ENCODE measurements at places on chromosomes 4 and X.

- no peak for DNase-seq
Measured at GRCh38 chr4:52714597-52715254, 36.5 kb downstream of the ERVMER34-1 start.

GRCh38 chrX:7372825-7373525, 225.0 kb upstream of the PUDP start:
- no peak for DNase-seq

DNA sequence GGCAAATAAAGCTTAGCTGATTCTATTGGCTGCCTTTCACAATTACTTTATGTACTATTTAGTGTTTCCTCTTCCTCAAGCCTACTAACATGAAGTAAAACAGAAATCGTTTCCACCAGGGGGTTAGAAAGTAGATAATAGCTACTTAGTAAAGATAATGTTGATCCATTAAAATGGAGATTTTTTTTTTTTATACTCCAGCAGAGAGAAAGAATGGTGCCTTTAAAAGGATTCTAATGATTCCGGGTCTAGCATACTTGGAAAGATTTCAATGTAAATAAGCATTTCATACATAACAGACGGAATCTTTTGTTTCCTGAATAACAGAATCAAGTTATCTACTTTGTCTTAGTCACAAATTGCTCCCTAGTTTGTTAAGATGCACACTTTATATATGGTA, 37.1 kb downstream of the GK start:
- DNase-seq, result no peak

GRCh38 chr4:99157478-99157935, 13.4 kb upstream of the ADH4 start:
- DNase-seq, result no peak

DNA sequence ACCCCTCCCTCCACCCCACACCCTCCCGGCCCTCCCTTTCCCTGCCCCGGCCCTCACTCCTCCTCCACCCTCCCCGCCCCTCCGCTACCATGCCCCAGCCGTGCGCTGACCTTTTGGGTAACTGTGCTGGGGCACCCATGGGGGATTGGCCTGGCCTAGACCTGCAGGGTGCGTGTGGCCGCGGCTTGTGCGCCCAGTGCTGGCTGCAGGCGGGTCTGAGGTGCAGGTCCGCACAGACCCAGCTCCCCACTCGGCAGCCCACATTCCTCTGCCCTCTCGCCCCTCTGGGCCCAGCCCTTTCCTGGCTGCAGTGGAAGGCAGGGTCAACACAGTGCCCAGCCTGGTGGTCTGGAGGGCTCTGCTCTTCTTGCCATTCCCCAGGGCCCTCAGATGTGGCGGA, 24.7 kb downstream of the FGFRL1 start:
- DNase-seq, result no peak

- DNase-seq, result no peak
Measured at GRCh38 chr4:7352486-7352885, 82.2 kb downstream of the PSAPL1 start.

DNA sequence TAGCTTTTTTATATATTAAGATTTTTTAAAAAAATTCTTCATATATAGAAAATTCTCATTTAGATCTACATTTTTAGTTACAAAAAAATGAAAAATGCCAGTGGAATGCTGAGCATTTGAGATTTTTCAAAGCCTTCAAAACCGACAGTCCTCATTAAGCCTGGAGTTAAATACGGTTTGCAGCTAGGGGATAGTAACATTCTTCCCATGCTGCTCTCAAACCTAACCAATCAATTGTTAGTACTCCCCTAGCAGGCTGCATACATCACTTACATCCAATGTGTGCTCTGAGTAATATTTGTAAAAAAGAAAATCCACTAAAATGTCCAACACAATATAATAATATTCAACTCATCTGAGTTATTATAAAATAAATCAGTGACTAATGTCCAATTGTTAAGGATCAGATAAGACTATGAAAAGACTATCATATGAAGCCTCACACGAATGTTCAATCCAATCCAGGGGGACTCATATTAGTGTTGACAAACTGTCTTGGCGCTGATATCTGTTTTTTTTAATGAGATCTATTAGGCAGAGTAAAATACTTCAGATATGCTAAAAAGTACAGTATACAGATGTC, 227.6 kb upstream of the MAB21L2 start:
- DNase-seq, result no peak

DNA sequence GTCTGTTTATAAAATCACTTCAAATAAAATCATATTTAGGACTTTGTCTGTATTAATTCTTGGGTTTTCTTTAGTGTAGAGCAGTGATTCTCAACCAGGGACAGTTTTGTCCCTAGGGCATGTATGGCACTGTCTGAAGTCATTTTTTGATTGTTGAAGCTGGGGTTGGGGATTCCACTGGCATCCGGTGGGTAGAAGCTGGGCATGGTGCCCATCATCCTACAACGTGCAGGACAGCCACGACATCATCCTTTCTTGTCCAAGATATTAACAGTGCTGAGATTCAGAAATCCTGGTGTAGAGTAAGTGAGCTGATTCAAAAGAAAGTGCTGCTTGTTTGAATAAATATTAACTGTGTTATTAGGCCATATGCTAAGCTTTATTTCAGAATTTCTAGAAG, 28.6 kb downstream of the DCLK2 start:
- DNase-seq, result no peak

GRCh38 chr4:151331276-151332042, 6.1 kb upstream of the SH3D19 start:
- DNase-seq, result no peak

DNA sequence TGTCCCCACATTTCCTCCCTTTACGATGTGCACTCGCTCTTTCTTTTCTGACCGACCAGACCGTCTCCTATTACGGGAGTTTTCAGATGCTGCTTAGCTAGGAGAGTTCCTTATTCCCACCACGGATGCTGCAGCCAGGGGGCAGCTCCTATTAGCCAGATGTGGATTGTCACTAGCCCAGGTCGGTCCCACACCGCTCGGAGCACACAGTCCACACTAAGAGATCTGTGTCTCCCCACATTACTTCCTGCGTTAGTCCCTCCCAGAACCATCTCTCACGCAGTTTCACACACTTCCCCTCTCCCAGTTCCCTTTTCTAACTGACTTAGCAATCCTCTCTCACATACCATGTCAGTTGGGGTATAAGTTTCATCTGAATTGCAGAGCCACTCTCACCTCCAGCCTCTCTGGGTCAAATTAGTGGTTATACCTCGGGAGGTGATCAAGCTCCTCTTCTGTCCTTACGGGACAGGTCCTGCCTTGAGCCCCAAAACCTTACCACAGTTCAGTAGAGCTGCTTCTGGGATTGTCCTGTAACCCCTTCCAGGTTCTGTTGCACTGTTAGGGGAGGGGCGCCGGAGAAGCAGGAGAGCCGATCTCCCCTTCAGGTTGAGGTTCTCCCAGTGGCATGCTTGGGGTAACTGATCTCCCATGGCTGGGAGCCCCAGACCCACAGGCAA, 28.2 kb downstream of the SULT1E1 start:
- DNase-seq, result no peak

- DNase-seq, result no peak
Measured at GRCh38 chr4:78766650-78767049, 9.5 kb upstream of the BMP2K start.
